ENCODE measurements at places on chromosomes 2 and 18.
A peak's percentile ranks its signal among the peaks of the same experiment; 100 is the strongest.

- no peaks in the 10 kb centered on the region for H3K36me3 ChIP-seq
- H3K4me3 ChIP-seq, result no peak overlapping the region
- H3K27me3 ChIP-seq, result no peaks in the 10 kb centered on the region
- H3K27ac ChIP-seq, result no peak overlapping the region
- DNase-seq, result no peak
Observed at GRCh38 chr18:9860682-9861081, 25.1 kb upstream of the TXNDC2 start.

- H3K4me1 ChIP-seq, result no peaks in the 10 kb centered on the region
- H3K36me3 ChIP-seq, result no peaks in the 10 kb centered on the region
- H3K27me3 ChIP-seq, result peaks cover 29% of the 10 kb centered on the region
- no peak overlapping the region for H3K4me3 ChIP-seq
- no peak overlapping the region for H3K27ac ChIP-seq
- no peak for DNase-seq
Observed at GRCh38 chr2:59746291-59746690, 807.2 kb downstream of the BCL11A start.

GRCh38 chr2:188524519-188525113, 232.9 kb downstream of the GULP1 start:
- H3K36me3 ChIP-seq, result no peaks in the 10 kb centered on the region
- H3K4me1 ChIP-seq, result peaks cover 17% of the 10 kb centered on the region
- H3K4me3 ChIP-seq, result no peak overlapping the region
- no peak overlapping the region for H3K27ac ChIP-seq
- no peaks in the 10 kb centered on the region for H3K27me3 ChIP-seq

- no peak overlapping the region for H3K4me3 ChIP-seq
- no peaks in the 10 kb centered on the region for H3K27me3 ChIP-seq
- H3K27ac ChIP-seq, result no peak overlapping the region
- no peaks in the 10 kb centered on the region for H3K4me1 ChIP-seq
- H3K36me3 ChIP-seq, result peaks cover 53% of the 10 kb centered on the region
Observed at GRCh38 chr2:85033388-85033787, 62.4 kb downstream of the KCMF1 start.

DNA sequence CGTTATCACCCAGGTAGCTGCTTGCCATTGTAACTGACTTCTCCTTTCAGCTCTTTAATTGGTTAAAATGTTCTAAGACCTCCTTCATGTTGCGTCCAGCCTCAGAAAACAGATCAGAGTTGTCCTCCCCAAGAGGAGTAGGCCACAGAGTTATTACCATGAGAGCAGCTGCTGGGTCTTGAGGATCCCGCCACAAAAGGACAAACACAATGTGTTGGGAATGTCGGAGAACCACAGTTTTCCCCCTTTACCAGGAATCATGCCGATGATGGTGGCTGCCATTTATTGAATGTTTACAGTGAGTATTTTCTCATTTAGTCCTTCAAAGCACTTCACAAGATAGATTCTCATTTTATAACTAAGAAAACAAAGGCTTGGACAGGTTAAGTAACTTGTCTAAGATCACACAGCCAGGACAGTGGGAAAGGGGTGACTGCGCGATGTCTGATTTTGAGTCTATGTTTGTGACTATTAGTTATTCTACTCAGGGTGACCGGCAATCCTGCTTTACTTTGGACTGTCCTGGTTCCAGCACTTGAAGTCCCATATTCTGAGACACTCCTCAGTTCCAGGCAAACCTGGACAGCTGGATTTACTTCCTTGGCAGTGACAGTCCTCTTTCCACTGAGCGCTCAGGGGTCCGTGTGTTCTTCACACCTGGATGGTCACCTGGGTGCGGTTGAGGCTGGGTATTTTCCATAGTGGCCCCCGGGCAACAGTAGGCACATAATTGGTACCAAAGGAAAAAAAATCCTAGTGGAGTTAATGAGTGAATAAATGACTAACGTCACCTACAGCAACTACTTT, 93.6 kb downstream of the LIPG start:
- H3K27me3 ChIP-seq, result no peaks in the 10 kb centered on the region
- no peaks in the 10 kb centered on the region for H3K36me3 ChIP-seq
- DNase-seq, result no peak
- H3K27ac ChIP-seq, result no peak overlapping the region
- no peak overlapping the region for H3K4me3 ChIP-seq
- peaks cover 12% of the 10 kb centered on the region for H3K4me1 ChIP-seq

- no peaks in the 10 kb centered on the region for H3K36me3 ChIP-seq
- no peaks in the 10 kb centered on the region for H3K27me3 ChIP-seq
- DNase-seq, result no peak
- no peak overlapping the region for H3K27ac ChIP-seq
Observed at GRCh38 chr2:29011418-29012060, 30.4 kb downstream of the TOGARAM2 start.

DNA sequence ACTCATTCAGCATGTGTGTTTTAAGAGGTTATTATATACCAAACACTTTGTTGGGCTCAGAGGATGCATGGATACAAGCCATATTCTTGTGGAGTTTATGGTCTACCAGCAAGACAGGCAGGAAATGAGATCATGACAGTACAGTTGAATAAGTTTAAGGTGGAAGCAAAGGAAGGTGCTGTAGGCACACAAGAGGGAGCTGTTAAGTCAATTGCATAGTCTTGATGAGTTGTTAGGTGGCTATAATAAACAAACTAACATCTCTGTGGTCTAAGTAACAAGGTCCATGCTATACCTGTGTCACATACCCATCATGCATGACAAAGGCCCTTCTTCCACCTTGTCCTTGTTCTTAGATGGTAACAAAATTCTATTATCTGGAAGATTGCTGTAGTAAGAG, 538.3 kb downstream of the CNTNAP5 start:
- DNase-seq, result no peak
- H3K27ac ChIP-seq, result no peak overlapping the region
- no peaks in the 10 kb centered on the region for H3K36me3 ChIP-seq
- H3K4me1 ChIP-seq, result no peaks in the 10 kb centered on the region

DNA sequence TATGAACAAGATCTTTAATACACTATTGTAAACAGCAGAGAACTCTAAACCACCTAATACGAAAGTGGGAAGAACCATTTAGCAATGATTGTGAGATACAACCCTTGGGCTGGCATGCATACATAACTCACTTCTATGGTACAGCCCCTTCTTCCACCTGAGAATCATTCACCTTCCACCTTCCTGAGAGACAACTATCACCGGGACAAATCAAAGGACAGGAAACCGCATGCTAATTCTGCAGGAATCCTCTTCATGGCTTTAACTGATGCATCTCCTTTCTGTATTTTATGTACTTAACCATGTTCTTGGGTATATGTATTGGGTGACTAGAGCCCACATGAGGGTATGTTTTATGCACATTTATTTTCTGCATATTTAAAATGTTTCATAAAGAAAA, 123.2 kb downstream of the TRABD2A start:
- no peak for DNase-seq
- no peak overlapping the region for H3K4me3 ChIP-seq
- no peak overlapping the region for H3K27ac ChIP-seq
- no peaks in the 10 kb centered on the region for H3K4me1 ChIP-seq

DNA sequence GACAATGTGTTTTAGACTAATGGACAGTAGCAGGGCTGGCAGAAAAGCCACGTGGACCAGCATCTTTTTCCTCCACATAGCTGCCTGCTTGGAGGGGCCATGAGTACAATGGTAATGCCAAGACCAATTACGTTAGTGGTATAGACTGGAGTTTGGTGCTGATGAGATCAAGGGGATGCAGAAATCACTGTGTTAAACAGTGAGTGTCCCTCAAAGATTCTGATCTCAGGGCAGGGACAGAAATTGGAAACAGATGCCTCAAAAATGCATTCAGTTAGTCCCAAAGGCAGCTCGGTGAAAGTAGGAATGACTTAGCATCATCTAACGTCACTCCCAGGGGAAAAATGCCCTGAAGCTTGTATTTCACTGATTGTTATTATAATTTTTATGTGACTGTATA, 72.4 kb downstream of the SLC16A14 start:
- no peak for DNase-seq
- H3K36me3 ChIP-seq, result no peaks in the 10 kb centered on the region
- H3K4me3 ChIP-seq, result no peak overlapping the region
- H3K4me1 ChIP-seq, result no peaks in the 10 kb centered on the region
- no peak overlapping the region for H3K27ac ChIP-seq

DNA sequence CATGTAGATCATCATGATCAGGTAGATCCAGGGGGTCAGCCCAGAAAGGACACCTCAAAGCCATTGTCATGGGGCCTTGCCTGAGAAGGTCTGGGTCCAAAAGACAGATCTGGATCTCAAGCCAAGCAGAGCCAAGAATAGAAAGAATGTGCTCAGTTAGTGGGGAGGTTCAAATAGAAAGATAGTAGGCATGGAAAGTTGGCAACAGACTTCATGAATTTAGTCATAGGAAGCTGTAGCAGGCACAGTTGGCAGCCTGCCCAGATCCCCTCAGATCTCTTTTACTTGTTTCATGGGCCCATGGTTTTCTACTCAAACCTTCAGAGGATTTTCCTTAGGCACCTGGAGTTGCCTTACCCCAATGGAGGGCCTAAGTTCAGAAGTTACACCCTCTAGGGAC, 767.0 kb downstream of the SLC4A3 start:
- DNase-seq, result peak; percentile 86
- H3K27ac ChIP-seq, result no peak overlapping the region
- H3K4me3 ChIP-seq, result no peak overlapping the region
- no peaks in the 10 kb centered on the region for H3K36me3 ChIP-seq
- peaks cover 15% of the 10 kb centered on the region for H3K4me1 ChIP-seq

DNA sequence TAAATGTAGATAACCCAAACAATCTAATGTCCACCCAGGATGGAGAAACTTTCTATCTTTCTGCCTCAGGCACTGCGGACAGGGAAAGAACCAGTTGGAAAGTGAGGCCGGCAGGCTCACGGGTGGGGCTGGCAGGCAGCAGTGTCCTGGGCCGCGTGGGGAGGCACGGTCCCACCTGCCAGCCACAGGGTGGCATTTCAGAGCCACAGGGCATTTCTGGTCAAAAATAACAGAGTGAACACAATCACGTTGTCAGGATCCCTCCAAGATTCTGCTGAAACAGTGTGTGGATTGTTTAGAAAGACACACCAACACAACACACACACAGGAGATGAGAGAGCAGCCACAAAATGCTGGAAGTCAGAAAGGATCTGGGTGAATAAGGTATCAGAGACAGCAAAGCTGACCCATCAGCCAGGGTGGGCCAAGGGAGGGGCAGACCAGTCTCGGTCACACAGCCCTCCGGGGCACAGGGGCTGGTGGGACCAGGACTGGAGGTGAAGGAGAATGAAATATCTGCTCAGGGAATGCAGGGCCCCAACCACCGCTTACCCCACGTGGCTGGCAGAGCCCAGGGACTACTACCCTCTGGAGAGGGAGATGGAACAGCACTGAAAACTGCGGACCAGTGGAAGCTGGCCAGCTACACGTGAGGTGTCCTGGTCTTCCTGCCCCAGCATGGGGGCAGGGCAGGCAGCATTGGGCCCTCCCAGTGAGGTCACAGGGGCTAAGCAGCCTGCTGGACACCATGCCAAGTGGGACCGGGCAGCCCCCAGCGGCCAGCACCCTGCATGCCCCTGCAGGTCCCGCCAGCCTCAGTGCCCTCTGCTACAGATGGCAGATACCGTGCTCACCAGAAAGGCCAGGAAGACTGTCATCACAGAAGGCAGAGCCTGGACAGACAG, 173.9 kb downstream of the HDAC4 start:
- peaks cover 56% of the 10 kb centered on the region for H3K4me1 ChIP-seq
- H3K4me3 ChIP-seq, result no peak overlapping the region
- H3K36me3 ChIP-seq, result no peaks in the 10 kb centered on the region
- DNase-seq, result no peak

DNA sequence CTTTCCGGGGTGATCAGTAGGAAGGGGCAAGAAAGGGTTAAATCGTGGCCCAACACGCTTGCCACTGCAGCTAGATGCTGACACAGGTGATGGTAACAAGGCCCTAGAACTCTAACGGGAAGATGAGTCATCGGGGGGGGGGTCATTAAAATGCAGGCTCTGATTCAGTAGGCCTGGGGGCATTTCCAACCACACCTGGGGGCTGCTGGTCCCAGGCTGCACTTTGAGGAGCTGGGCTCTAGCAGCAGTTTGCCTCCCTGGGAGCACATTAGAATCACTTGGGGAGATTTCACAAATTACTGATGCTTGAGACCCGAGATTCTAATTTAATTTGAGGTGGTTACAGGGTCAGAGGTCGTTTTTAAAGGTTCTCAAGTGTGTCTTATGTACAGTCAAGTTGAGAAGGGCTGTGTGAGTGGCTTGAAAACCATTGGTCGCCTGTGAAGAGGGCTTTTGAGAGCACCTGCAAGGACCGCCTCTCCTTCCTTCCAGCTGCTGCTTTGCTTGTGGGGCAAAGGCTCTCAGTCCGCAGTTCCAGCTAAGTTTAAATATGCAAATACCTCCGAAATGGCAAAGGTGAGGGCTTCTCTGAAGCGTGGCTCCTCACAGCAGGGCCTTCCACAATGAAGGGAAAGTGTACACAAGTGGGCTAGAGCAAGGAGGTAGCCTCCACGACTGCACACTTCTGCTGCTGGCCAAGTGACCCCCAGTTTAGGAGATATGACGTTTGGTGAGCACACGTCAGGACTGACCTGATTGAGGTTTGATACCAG, 128.0 kb upstream of the MSH6 start:
- DNase-seq, result no peak
- no peaks in the 10 kb centered on the region for H3K36me3 ChIP-seq
- H3K27me3 ChIP-seq, result peaks cover 5% of the 10 kb centered on the region
- H3K4me3 ChIP-seq, result no peak overlapping the region

GRCh38 chr18:23851470-23852002, 162.3 kb downstream of the LAMA3 start:
- no peak overlapping the region for H3K27ac ChIP-seq
- DNase-seq, result no peak
- no peaks in the 10 kb centered on the region for H3K4me1 ChIP-seq
- H3K4me3 ChIP-seq, result no peak overlapping the region
- no peaks in the 10 kb centered on the region for H3K36me3 ChIP-seq
- no peaks in the 10 kb centered on the region for H3K27me3 ChIP-seq

- H3K4me3 ChIP-seq, result no peak overlapping the region
- H3K27me3 ChIP-seq, result no peaks in the 10 kb centered on the region
Observed at GRCh38 chr2:203690441-203691047, 15.9 kb upstream of the CD28 start.

DNA sequence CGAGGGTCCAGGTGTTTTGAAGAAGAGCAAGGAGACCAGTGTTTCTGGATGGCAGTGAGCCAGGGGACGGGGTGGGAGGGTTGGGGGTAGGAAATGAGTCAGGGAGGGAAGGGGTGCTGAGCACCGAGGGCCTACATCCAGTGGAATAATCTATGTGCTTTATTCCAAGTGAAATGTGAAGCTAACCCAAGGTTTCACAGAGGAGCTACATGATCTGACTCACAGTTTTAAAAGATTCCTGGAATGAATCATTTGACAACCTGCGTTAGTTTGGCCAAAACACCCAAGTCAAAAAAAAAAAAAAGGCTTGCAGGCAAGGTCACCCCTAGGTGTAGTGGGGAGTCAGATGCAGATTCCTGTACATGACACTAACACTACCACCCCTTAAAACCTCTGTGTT, 419.7 kb upstream of the MEX3C start:
- no peaks in the 10 kb centered on the region for H3K27me3 ChIP-seq
- H3K36me3 ChIP-seq, result no peaks in the 10 kb centered on the region
- no peak for DNase-seq
- H3K4me1 ChIP-seq, result peaks cover 9% of the 10 kb centered on the region
- H3K4me3 ChIP-seq, result no peak overlapping the region
- H3K27ac ChIP-seq, result no peak overlapping the region

GRCh38 chr2:228352048-228352447, 170.6 kb upstream of the SPHKAP start:
- no peak overlapping the region for H3K27ac ChIP-seq
- H3K27me3 ChIP-seq, result no peaks in the 10 kb centered on the region
- no peaks in the 10 kb centered on the region for H3K36me3 ChIP-seq
- H3K4me3 ChIP-seq, result no peak overlapping the region
- H3K4me1 ChIP-seq, result peaks cover 6% of the 10 kb centered on the region

GRCh38 chr2:17604050-17604449, 63.6 kb downstream of the VSNL1 start:
- no peak overlapping the region for H3K4me3 ChIP-seq
- DNase-seq, result no peak
- no peak overlapping the region for H3K27ac ChIP-seq
- H3K4me1 ChIP-seq, result no peaks in the 10 kb centered on the region
- no peaks in the 10 kb centered on the region for H3K36me3 ChIP-seq

Measured in A673 (cell line).